Stimulated activated naive B cell treated with anti-CD40 and anti-IgM and Interleukin-4, amounts not matched to agents 10 μg/mL and 1 μg/mL and 100 μg/mL, for 72 hours (primary cell): ENCODE measurements at places on chromosomes 13 and 19.

GRCh38 chr13:48112896-48113755 is 18.2 kb upstream of the MED4 start:
- no peak for DNase-seq

GRCh38 chr13:23752111-23753001 is 136.8 kb downstream of the MIPEP start:
- DNase-seq = no peak

DNA sequence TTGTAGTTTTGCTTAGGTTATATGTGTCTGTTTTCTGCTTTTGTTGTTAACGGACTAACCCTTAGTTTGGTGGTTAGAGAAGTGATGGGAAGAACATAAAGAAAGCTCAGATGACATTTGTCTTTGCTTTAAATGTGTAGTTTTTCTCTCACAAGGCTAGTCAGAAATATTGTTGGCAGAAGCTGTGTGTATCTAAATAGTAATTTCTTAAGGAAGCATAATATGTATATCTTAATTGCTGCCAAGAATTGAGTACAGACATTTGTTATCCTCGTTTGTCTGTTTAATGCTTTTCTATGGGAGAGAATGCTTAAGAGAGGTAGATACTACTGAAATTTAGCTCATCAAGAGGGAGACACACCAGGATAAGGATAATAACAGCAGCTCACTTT is 2.7 kb downstream of the RGCC start:
- no peak for DNase-seq

- DNase-seq = no peak
These were observed 25.8 kb downstream of the CACNG6 start for GRCh38 chr19:54017261-54017660.

- peak; percentile 58 for DNase-seq
These were observed 2.5 kb upstream of the ZNF121 start for GRCh38 chr19:9586764-9587163.
